Ascending aorta (tissue), 2 donors: ENCODE measurements at places on chromosomes 3 and 15.
A peak's percentile ranks its signal among the peaks of the same experiment; 100 is the strongest.

DNA sequence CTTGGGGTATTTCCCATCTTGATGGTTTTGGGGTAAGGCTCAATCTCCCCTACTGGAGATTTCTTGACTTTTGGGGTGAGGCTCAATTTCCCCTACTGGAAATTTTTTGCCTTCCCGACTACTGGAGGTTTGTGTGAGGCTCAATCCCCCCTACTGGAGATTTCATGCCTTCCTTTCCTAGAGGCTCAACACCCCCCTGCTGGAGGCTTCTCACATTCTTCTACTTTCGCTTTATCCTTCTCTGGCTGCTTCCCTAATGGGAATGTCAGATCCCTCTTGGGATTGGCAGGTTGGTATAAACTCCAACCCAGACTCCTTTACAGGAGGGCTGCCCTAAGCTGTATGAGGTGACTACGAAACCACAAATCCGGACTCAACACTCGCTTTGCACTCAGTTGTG is 49.2 kb downstream of the KATNBL1 start:
- DNase-seq: no peak

DNA sequence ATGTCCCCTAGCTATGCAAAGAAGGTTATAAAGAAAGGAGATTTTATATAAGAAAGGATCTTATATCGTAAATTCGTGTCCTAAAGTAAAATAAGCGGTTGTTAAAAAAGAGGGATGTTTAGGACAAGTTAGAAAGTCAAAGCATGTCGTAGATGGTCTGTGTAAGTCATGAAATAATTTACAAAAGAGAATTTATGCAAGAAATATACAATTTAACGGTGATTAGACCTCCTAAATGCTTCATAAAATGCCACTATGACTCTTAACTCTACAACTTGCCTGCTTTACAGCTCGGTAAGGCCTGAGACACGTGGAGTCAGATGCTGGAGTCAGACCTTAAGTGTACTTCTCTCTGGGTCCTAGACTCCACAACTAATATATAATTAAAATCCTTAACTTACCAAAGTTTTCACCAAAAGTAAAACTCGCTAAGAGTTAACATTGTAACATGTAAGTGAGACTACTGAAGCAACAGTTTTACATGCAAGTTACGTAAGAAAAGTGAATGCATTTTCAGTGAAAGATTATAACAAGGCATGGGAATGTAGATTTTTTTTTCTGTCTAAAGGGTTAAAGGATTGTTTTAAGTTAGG is 13.3 kb upstream of the SRPRB start:
- no peak for DNase-seq

GRCh38 chr15:93041159-93041547 is 47.9 kb downstream of the RGMA start:
- DNase-seq: no peak

GRCh38 chr15:31590609-31591008 is 264.0 kb downstream of the KLF13 start:
- DNase-seq: no peak

GRCh38 chr15:89452330-89452836 is 44.0 kb downstream of the RHCG start:
- no peak for DNase-seq

DNA sequence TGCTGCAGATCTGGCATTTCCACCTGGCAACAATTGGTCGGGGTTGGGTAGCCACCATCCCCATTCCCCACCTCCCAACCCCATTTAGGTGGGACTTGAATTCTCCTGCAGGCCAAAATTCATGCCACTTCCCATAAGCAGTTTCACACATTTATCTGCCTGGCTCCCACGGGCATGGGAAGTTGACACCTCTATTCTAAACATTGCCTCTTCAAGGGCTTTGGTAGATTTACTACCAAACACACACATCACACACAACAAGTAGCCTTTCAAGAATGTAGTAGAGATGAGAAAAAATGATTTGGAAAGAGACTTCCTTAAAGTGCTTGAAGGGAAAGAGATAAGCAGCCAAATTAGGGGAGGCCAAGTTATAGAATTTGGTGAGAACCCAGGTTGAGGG is 30.9 kb downstream of the ZBTB38 start:
- DNase-seq: no peak

- no peak for DNase-seq
Measured at GRCh38 chr15:50148362-50148963, 29.4 kb upstream of the ATP8B4 start.

DNA sequence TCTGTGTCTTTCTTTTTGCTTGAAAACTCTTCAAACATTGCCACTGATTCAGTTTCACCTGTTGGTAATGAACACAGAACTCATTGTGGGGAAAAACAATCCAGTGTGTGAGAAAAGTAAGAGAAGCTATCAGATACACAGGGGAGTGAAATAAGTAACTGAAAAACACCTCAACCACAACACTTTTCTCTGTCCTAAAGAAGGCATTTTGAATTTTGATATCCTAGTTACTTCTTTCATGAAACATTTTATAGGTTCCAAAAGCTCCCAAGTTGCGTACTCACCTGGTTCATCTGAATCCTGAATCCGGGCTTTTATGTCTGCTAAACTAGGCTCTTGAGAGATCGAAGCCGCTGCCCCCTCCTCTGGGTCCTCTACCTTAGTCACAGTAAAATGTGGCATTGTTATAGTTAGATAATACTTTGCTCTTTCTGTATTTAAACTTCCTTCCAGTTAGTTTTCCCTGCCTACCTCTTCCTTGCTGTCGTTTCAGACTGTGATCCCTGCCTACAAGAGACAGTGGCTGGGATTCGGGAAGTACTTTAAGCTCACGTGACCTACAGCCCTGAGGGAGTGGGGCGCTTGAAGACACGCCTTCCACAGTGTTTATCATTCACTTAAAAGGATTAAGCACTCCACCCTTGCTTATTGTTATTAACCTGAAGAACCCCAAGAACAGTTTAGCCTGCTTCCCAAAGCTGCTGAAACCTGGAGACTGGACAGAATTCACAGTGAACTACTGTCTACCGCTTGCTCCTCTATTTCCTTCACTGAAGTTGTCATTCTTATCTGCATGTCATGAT is 19.1 kb downstream of the SLC12A6 start:
- DNase-seq: peak; percentile 80

DNA sequence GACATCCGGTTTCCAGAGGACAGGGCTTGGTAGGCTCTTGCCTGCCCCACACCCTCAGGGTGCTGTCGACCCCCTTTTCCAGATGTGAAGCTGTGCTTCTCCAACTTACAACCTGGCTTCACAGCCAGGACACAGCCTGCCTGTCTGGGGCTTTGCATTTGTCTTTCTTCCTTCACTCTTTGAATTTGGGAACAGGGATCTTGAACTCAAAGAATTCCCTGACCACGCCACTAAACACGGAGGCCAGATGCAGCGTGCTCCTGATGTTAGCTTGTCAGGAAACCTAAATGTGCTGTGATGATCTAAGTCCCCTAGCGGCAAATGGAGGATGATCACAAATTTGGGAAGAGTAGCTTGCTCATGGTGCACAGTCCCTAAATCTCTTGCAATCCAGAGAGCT is 244.8 kb upstream of the RGMA start:
- no peak for DNase-seq

DNA sequence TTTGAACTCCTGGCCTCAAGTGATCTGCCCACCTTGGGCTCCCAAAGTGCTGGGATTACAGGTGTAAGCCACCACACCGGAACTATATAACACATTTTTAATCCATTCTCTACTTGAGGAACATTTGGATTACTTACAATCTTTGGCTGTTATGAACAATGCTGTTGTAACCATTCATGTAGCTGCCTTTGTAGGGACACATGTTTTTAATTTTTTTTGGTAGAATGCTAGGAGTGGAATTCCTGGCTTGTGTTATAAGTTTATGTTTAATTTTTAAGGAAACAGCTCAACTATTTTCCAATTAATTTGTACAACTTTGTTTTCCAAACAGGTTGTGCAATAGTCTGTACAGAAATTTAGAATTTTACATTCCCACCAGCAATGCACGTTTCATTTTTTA is 51.7 kb downstream of the GPR149 start:
- DNase-seq: no peak

GRCh38 chr15:69725957-69726356 is 273.3 kb downstream of the RPLP1 start:
- DNase-seq: no peak

DNA sequence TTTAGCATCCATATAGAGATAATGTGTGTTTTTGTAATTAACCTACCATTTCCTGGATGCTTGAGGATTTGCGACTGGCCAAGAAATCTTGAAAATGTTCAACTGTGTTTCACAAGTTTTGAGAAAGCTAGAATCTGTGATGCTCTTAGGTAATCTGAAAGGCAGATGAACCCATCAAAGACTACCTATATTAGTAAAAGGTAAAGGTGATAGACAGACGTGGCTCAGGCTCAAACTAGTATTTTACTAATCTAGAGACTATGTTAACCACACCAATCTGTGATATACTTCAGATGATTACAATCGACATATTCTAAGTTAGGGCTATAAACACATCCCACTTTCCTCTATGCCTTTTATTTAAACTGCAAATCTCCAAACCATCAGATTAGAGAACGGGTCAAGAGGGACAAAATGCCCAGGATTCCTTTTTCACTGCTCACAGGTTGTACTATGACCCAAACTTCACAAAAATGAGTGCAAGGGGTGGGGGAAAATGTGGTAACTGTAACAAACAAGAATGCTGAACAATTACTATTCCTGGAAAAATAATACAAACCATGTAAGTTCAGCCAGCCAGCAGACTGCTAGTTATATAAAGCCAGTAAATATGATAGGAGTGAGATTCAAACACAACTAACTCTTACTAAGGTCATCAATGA is 295.1 kb downstream of the FOXP1 start:
- DNase-seq: no peak

DNA sequence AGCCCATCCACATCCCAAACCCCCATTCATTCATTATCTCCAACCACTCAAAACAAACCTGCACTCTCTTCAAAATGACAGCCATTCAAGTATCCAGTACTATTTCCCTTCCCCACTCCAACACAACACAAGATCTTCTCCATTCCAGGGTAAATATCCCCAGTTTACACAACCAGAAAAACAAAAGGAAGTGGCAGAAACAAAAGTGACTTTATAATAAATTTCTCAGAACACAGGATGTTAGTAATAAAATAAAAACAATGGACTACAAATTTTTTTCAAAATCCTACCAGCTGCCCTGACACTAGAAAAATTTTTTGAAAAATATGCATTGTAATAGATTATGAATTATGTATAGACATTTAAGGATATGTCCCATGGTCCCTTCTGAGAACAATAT is 14.2 kb downstream of the CPA3 start:
- DNase-seq: no peak

DNA sequence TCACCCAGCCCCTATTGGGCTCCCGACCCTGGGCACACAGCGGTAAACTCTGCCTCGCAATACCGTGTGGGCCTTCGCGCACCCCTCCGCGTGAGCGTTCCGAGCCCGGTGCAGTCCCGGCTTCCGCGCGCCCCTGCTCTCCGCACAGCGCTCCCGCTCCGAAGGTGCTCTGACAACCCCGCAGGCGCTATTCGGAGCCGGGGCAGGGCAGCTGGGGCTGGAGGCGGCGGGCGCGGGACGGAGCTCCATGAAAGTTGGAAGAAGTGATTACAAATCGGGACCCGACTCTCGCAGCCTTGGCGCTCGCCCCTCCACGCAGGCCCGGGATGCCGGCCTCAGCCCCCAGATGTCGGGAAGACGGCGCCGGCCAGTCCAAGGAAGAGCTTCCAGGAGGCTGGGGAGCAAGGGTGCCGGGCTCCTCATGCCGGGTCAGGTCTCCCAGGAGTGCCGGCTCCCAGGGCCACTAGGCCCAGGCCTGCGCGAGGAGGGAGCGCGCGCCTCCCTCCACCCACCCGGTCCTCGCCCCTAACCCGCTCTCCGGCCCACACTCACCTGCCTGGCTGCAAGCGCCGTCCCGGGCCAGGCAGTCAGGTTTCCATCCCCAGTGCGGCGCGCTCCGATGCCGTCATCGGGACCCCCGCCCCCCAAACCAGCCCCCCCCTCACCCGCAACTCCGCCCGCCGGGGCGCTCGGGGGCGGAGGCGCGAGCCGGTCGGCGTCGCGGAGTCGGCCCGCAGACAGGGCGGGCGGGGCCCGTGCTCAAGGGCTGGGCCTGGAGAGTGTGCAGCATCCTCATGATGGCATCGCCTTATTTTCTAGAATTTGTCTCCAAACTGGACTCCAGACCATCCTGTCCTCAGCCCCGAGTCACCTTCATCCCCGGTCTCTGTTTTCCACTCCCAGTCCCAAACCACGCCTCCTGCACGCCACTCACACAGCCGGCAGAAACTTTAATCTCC is at the start of gene KIF7:
KIF7 (minus strand) TSS at position 621 of the 959 bp plus-strand sequence. CDS start 2,537 bp downstream, outside the sequence.
- DNase-seq: no peak

GRCh38 chr15:40332113-40332781 is 8.5 kb downstream of the CCDC9B start:
- no peak for DNase-seq

DNA sequence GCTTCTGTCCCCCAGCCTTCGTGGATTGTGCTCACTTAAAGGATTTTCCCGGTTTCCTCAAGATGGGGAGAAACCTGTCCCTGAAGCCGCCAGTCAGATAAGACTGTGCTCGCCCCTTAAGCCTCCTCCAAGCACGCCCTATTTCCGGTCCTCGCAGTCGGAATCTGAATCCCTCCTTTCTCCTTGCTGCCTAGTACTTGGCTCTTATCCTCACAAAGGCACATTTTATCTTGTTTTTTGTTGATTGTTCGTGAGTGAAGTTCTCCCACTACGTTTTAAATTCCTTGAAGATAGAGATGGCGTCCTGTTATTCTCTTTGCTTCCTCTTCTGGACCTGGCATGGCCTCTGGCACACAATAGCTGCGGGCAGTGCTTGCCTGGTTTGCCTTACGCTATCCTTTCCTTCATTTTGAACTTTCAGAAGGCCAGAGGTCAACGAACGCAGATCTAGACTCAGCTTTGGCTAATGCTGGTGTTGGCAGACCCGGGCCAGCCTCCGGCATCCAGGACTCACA is 1.7 kb downstream of the CLDN11 start:
- no peak for DNase-seq

- no peak for DNase-seq
Measured at GRCh38 chr15:100241572-100242482, 99.9 kb downstream of the ADAMTS17 start.

GRCh38 chr3:159232966-159233365 is 431.1 kb downstream of the MFSD1 start:
- no peak for DNase-seq

DNA sequence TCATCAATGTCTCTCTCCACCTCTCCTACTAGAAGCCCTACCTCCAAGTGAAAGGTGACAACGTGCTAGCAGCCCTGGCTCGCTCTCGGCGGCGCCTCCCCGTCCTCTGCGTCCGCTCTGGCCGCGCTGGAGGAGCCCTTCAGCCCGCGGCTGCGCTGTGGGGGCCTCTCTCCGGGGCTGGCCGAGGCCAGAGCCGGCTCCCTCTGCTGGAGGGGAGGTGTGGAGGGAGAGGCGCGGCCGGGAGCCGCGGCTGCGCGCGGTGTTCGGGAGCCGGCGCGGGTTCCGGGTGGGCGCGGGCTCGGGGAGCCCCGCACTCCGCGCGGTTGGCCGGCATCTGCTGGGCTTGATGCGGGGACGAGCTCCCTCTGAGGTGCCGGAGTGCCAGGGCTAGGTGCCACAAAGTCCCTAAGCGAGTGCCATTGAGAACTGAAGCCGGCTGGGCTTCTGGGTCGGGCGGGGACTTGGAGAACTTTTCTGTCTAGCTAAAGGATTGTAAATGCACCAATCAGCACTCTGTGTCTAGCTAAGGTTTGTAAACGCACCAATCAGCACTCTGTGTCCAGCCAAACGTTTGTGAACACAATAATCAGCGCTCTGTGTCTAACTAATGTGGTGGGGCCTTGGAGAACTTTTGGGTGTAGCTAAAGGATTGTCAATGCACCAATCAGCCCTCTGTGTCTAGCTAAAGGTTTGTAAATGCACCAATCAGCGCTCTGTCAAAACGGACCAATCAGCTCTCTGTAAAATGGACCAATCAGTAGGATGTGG is 84.8 kb upstream of the ARRDC4 start:
- no peak for DNase-seq

GRCh38 chr3:66396888-66397287 is 103.9 kb downstream of the LRIG1 start:
- DNase-seq: peak; percentile 55
